ENCODE measurements at places on chromosomes 2 and 18. TPM values are rescaled to one million over a fixed set of nuclear protein-coding genes. Genes with fewer than 3 reads are reported as not detected.

Gene CAPN14
- total RNA-seq = 0.15 TPM

Gene SRD5A2
- total RNA-seq = 1.2 TPM

Gene CD8B2
- 0.21 TPM for total RNA-seq

Gene ZNF804A
- 1.3 TPM for total RNA-seq

Gene CHST9
- total RNA-seq = 5.6 TPM

Gene HOXD12
- total RNA-seq = not detected

Gene FNDC4
- 1.6 TPM for total RNA-seq

Gene SAG
- not detected for total RNA-seq

Gene MAP3K19
- 7.2 TPM for total RNA-seq

Gene HOXD3
- 0.47 TPM for total RNA-seq

Gene DNAJB2
- 76.6 TPM for total RNA-seq

Gene PRKAG3
- total RNA-seq = not detected

Gene SKOR2
- total RNA-seq = not detected

Gene ZNF397
- total RNA-seq = 33.1 TPM

Gene ARHGAP28
- 13.1 TPM for total RNA-seq

Gene OSR1
- 15.5 TPM for total RNA-seq

Gene IL1F10
- not detected for total RNA-seq

Gene NEB
- total RNA-seq = 0.83 TPM

Gene UNC80
- not detected for total RNA-seq

Gene RAB6C
- not detected for total RNA-seq

Gene PASK
- total RNA-seq = 10.8 TPM

Gene RNPEPL1
- 102 TPM for total RNA-seq

Gene COLEC11
- 0.30 TPM for total RNA-seq

Gene SCN3A
- 1.4 TPM for total RNA-seq

Gene CPLX4
- not detected for total RNA-seq

Gene RAB6D
- not detected for total RNA-seq

Gene CHAC2
- 1.6 TPM for total RNA-seq

Gene SNORC
- 0.53 TPM for total RNA-seq

Gene KIF3C
- 6.0 TPM for total RNA-seq

Gene HOXD9
- total RNA-seq = 0.86 TPM

Gene FAM237A
- total RNA-seq = not detected

Gene ATP8B1
- 27.2 TPM for total RNA-seq

Gene IL1RN
- 20.1 TPM for total RNA-seq

Gene GALNT13
- 2.4 TPM for total RNA-seq

Gene ACSL3
- 74.2 TPM for total RNA-seq

Gene TGFA
- total RNA-seq = 8.2 TPM

Gene CARF
- 11.4 TPM for total RNA-seq

Gene NGEF
- 1.7 TPM for total RNA-seq

Gene ECEL1
- 1.0 TPM for total RNA-seq

Gene GKN1
- total RNA-seq = not detected

Gene FHL2
- 5.5 TPM for total RNA-seq

Gene DLGAP1
- 3.8 TPM for total RNA-seq

Gene DSC2
- 17.6 TPM for total RNA-seq

Gene IL1R2
- 23.3 TPM for total RNA-seq

Gene NEU2
- not detected for total RNA-seq

Data from lower lobe of right lung (tissue), 2 donors.